ENCODE measurements at places on chromosomes 7 and 10.

GRCh38 chr7:137482466-137482865 is 138.9 kb upstream of the PTN start:
- DNase-seq = no peak

DNA sequence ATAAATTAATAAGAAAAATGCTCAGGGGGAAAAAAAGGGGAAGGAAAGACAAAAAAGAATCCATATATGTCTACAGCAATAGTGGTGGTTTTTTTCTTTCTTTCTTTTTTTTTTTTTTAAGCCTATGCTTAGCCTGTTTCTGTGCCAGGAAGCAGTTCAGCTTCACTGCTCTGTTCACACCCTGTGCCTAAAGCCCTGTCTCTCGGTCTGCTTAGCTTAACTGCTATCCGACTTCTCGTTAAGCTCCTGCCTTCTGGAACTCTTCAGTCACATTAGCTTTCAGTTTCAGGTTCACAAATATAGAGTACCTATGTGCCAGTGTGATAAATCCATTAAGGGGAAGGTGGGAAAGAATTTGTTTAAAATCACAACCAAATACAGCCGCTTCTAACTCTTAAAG is 26.5 kb upstream of the NRG3 start:
- no peak for DNase-seq

DNA sequence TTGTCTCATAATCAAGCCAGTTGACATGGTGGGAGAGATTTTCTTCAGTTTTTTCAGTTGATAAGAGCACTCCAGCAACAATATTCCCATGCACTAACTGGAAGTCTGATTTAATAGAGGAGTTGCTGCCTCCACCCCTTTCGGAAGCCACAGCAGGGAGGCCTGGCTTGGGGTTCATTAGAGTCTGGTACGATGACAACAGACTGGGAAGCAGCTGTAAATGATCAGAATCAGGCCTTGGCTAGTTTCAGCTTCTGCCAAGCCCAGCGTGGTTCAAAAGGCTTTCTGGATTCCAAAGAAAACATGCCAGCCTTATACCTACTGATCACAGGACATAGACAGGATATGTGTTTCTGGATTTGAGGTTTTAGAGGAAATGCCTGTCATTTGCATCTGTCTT is 274.0 kb downstream of the CSTF2T start:
- no peak for DNase-seq

DNA sequence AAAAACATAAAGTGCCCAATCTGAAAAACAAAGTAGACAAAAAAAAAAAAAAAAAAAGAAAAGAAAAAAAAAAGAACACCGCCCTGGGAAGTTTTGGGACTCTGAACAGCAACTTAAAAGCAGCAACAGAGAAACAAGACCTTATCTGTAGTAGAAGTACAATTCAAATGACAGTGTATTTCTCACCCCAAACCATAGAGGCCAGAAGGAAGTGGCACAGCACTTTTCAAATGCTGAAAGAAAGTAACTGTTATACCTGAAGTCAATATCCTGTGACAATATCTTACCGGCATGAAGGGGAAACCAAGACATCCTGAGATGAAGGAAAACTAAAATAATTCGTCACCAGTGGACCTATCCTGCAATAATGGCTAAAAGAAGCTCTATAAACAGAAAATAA is 112.1 kb downstream of the DNAJC1 start:
- no peak for DNase-seq

DNA sequence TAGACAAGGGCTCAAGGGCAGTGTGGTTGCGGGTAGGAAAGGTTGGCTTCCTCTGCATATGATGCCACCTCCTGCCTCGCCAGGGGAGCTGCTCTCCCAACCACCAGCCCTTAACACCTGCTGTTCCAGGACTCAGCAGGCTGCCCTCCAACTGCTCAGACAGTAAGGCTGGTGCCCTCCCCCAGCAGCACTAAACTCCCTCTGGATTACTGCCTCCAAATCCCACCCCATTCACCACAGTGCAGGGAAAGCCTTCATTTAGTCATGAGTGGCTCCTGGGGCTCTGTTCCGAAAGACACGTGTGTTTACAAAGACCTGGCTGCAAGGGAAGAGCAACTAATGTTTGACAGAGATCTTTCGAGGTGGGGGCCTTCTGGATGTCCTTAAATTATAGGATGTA is 437.2 kb upstream of the MKI67 start:
- DNase-seq = no peak

DNA sequence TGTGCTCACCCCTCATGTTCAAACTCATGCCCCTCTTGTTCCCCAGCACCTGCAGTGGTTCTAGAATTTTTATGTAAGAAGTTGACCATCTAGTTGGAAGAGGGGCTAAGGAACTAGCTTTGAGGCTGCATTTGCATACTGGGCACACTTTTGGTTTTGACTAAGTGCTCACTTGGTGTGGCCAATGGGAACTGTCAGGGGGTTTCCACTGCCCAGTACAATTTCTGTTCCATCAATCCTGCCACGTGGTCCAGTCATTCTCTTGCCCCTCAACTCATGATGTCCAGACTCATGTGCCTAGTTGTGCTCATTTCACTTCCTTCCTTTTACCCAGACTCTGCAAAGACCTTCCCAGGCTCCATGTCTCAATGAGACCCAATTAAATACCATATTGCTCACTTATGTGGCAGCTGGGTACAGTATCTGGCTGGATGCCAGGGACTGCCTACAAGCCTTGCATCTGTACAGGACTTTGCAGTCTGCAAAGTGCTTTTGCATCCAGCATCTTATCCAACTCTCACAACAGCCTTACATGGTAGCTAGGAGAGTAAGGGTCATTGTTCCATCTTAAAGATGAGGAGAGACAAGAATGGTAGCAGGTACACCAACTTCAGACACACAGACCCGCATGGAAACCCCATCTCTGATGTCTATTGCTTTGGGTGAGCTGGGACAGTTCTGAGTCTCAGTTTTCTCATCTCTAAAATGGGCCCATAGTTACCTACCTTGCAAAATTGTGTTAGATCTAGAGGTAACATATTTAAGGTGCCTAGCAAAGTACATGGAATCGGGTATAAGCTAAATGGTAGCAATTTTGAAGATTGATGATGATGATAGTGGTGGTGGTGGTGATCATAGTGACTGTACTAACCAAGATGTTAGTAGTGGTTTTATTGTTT is 30.1 kb upstream of the KCNMA1 start:
- DNase-seq = no peak

GRCh38 chr7:149415391-149416071 is 45.3 kb downstream of the ZNF777 start:
- no peak for DNase-seq

DNA sequence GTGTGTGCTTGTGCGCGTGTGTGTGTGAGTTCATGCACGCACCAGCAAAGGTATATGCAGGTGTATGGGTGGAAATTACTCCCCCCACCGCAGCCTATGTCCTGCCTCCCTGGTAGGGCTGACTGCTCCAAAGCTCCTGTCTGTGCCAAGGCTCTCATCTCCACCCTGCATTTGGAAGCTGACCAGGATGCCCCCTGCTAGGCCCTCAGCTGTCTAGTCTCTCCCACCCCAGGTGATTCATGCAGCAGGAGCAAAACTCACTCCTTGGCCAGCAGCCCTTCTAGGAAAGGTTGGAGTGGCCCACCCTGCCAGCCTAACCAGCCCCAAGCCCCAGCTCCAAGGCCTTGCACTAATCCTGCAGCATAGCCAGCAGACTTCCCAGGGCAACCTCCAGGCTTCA is 148.4 kb downstream of the GRID1 start:
- no peak for DNase-seq

DNA sequence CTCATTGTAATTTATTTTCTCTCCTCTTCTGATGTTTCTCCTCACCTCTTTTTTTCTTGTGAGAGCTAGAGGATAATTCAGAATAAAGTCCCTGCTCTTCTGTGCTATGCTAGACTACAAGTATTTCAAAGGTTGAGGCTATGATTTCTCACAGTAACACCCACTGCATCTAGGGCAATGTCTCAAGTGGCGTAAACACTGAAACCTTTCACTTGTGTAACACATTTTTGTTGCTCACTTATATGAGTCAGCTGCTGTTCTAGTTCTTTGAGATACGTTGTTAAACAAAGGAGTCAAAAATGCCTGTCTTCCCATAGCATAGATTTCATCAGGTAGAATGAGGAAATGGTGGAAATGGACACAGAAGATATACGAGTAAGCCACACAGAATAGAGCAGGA is 305.1 kb upstream of the PITRM1 start:
- DNase-seq = no peak

DNA sequence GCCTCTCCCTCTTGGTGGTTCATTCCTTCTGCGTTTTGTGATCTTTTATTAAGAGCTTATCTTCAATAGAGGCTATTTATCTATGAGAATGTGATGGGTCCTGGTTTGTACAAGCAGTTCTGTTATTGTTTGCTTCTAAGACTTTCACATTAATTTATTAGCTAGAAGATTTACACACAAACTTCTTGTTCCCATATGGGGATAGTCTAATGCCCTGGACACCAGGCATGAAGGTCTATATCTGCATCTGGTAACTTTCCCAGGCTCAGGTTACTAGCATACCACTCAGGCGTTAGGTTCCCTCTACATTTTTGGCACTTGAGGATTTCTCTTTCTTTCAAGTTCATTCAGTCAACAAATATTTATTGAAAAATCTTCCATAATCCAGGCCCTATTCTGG is 7.7 kb downstream of the XPNPEP1 start:
- no peak for DNase-seq

GRCh38 chr10:34029455-34029854 is 695.0 kb upstream of the NRP1 start:
- no peak for DNase-seq

- DNase-seq = no peak
These were observed 76.0 kb upstream of the ADO start for GRCh38 chr10:62728479-62728878.

GRCh38 chr7:29105191-29105590 is 41.1 kb downstream of the CPVL start:
- DNase-seq = no peak

GRCh38 chr10:101840741-101841453 is 2.7 kb downstream of the KCNIP2 start:
- no peak for DNase-seq

DNA sequence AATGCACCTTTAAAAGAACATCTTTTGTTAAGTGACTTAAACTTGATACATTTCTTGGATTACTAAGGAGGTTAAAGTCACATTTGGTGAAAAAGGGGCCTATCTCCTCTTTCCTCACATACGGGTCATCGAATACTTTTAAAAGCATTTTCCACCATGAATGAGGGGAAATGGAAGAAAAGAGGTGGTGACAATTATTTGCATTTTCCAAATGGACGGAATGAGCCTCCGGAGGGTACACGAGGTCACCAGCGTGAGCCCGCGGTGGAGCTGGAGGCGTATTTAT is 1.0 kb upstream of the BMPR1A start:
- DNase-seq = no peak

DNA sequence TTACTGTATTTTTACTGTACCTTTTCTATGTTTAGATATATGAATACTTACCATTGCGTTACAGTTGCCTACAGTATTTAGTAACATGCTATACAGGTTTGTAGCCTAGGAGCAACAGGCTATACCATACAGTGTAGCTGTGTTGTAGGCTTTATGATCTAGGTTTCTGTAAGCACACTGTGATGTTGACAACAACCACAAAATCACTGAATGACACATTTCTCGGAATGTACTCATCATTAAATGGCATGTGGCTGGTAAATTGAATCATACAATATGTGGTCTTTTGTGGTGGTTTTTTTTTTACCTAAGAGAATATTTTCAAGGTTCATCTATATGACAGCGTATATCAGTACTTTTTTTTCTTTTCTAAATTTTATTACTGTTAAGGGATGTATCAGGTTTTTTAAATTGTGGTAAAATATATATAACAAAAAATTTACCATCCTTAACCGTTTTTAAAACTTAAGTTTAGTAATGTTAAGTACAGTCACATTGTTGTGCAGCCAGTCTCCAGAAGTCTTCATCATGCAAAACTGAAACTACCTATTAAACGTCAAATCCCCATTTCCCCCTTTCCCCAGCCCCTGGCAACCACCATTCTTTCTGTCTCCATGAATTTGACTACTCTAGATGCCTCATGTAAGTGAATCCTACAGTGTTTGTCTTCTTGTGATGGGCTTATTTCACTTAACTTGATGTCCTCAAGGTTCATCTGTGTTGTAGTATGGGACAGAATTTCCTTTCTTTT is 21.5 kb downstream of the BTAF1 start:
- DNase-seq = no peak

DNA sequence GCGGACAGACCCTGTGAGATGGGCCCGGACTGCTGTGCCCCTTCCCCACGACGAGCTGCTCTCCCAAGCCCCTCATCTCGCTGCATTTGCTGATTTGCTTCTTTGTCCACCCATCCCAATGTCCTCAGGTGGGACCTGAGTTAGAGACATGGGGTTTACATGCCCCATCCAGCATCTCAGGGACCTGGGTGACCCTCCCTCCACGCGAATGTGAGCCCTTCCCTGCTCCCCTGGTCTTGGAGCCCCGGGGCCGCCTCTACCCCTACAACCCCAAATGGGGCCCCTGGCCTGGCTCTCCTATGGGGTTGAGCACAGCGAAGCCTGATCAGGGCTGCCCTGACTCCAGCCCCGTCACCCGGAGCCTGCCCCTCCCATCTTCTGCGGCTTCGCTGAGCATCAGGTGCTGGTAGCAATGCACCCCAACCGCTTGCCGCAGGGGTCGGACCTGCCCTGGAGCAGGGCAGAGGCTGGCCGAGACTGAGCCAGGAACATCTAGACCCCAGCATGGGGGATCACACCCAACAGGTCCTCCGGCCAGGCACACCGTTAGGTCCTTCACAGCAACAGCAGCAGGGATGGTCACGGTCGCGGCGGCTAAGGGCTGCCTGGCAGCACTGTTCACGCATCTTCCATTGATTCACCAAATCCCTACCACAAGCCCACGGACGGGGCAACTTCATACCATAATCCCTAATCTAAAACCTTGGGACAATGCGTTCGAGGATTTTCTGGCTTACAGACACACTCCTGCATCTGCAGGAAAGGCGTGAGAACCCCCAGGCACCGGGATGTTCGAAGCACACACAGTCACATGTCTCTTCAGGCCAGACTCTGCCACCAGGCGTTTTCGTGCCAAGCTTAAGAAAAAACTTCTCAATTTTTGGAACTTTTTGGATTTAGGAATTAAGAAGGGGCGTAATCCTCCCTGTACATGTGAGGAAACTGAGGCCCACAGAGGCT is 15.5 kb downstream of the WDR86 start:
- no peak for DNase-seq

GRCh38 chr10:132509506-132510173 is 27.9 kb upstream of the INPP5A start:
- DNase-seq = no peak

DNA sequence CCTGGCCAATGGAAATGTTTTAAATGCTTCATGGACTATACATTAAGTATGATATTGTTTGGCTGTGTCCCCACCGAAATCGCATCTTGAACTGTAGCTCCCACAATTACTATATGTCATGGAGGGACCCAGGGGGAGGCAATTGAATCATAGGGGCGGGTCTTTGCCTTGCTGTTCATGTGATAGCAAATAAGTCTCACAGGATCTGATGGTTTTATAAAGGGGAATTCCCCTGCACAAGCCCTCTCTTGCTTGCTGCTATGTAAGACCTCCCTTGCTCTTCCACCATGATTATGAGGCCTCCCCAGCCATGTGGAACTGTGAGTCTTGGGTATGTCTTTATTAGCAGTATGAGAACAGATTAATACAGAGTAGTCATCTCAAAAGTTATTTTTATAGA is 32.4 kb upstream of the GRB10 start:
- no peak for DNase-seq

Measured in stimulated activated CD8-positive, alpha-beta memory T cell treated with anti-CD3 and anti-CD28 coated beads, Interleukin-15, amount 100 ng/mL, for 4 hours (primary cell).